ENCODE measurements at places on chromosomes 3 and 15. TPM values are rescaled to one million over a fixed set of nuclear protein-coding genes. Genes with fewer than 3 reads are reported as not detected.

- no peaks in the 10 kb centered on the region for H3K27me3 ChIP-seq
- H3K27ac ChIP-seq: no peak overlapping the region
- no peak for DNase-seq
- H3K4me3 ChIP-seq: no peak overlapping the region
- no peaks in the 10 kb centered on the region for H3K36me3 ChIP-seq
- H3K4me1 ChIP-seq: peaks cover 57% of the 10 kb centered on the region
These were observed 53.9 kb downstream of the TMOD3 start for GRCh38 chr15:51883271-51883837.

DNA sequence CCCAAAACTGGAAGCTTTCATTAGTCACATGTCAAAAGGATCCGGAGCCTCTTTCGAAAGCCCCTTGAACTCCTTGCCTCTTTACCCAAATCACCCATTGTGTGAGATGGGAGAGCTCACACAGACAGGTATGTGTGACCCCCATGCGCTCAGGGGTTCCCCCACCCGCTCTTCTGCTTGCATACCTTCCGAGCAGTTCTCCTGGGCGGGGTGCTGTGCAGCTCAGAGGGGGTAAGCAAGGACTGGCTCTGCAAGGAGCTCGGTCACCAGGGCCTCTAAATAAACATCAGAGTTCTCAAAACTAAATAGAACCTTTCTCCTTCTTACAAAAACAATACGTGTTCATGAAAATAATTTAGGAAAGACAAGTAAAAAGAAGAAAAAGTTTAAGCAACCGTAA is 55.7 kb downstream of the PXYLP1 start:
- no peaks in the 10 kb centered on the region for H3K27me3 ChIP-seq
- no peak overlapping the region for H3K27ac ChIP-seq
- H3K4me3 ChIP-seq: no peak overlapping the region
- DNase-seq: no peak
- peaks cover 15% of the 10 kb centered on the region for H3K4me1 ChIP-seq

Gene LRRK1
- 73.3 TPM for total RNA-seq

DNA sequence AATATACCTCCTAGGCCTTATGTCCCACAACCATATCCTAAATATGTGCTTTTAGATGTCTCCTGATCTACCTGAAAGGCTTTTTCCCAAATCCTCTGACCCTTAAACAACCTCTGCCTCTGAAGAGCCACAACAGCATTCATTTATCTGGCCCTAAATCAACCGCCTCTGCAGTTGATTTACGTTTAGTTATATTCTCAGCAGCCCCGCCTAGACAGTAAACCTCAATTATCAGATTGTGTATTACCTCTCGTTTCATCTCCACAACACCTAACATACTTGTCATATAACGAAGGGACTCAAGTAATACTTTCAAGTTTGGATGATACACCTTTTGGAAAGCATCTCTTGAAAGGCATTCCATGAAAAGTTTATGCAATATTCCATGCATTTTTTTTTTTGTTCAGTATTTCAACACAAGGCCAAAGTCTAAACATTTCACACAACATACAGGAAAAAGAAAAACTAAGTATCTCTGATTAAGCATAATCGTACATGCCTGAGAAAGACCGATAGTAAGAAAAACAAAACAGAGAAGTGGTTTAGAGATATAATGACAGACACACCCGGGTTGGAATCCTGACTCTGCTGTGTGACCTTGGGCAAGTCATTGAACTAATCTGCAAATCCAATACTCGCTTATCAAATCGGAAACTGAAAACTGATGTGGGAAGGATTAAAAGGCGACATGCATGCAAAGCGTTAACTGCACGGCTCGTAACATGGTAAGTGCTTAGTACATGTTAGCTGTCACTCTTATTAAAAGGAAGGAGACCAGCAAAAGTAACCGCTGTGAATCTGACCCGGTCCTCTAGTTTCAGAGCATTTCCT is 778 bp downstream of the CRBN start:
- no peak for DNase-seq
- H3K4me3 ChIP-seq: peak overlapping the region; percentile 100
- H3K4me1 ChIP-seq: peaks cover 14% of the 10 kb centered on the region
- H3K27me3 ChIP-seq: no peaks in the 10 kb centered on the region

Gene ZNF501
- total RNA-seq: 7.2 TPM

Measured in stomach (tissue), 19 donors.